ENCODE measurements at places on chromosomes 6 and 20. TPM values are rescaled to one million over a fixed set of nuclear protein-coding genes. Genes with fewer than 3 reads are reported as not detected.

BMP7 gene
- total RNA-seq: 0.96 TPM

MLN gene
- not detected for total RNA-seq

SGK2 gene
- not detected for total RNA-seq

HTR1E gene
- total RNA-seq: not detected

COL11A2 gene
- total RNA-seq: not detected

YWHAB gene
- total RNA-seq: 135 TPM

GHRH gene
- total RNA-seq: not detected

TUBB1 gene
- 0.20 TPM for total RNA-seq

FBXO5 gene
- total RNA-seq: 102 TPM

PCNA gene
- 819 TPM for total RNA-seq

MTO1 gene
- total RNA-seq: 43.5 TPM

PRRT1 gene
- total RNA-seq: not detected

RPRD1B gene
- 22.3 TPM for total RNA-seq

COL19A1 gene
- 0.59 TPM for total RNA-seq

MTFR2 gene
- 17.1 TPM for total RNA-seq

SLC22A3 gene
- total RNA-seq: 2.2 TPM

CGAS gene
- total RNA-seq: 20.5 TPM

REM1 gene
- total RNA-seq: 0.39 TPM

RAMACL gene
- total RNA-seq: 0.24 TPM

FAM217A gene
- total RNA-seq: not detected

SSTR4 gene
- total RNA-seq: not detected
